Forelimb muscle (tissue), 1 donor: ENCODE measurements at places on chromosomes 16 and 17.

DNA sequence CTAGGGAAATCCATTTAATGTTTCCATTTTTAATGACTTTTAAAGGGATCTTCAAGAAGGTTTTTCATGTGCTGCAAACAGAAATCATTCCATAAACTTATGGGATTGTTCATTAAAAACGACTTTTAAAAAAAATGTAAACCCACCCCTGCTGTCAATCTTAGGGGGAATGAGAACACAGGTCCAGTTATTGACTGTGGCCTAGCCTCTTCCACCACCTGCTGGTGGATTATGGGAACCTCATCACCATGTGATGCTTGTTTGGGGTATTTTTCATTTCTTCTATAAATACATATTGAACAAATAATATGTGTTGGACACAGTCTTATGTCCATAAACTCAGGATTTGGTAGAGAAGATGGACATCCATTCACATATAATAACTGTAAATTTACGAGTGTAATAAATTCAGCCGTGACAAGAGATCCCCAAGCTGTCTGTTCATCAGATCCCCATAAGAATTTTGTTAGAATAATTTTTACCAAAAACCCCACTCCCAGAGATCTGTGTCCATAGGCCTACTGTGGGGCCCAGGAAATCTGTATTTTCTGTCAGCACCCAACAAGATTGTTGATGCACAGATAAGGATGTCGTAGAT is 42.0 kb upstream of the TMC5 start:
- peak; percentile 28 for DNase-seq

GRCh38 chr17:8025176-8025911 is 13.5 kb upstream of the ALOX15B start:
- DNase-seq, result no peak

GRCh38 chr16:56824331-56824730 is 40.7 kb upstream of the SLC12A3 start:
- no peak for DNase-seq

DNA sequence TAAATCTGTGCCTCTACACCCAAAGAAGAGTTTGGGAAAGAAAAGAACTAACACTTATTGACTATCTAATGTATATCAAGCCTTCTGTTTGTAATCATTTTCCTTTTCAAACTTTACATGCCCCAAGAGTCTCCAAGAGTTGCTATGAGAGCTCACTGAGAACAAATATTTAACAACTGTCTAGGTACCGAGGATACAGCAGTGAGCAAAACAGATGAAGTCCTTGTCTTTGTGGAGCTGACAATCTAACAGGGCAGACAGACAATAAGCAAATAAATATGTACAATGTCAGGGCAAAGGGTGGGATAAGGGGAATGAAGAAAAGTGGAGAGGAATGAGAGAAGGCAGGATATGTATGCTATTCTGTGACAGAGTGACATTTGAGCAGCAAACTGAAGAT is 64.8 kb upstream of the KSR1 start:
- DNase-seq, result no peak

- DNase-seq, result no peak
Measured at GRCh38 chr17:17062866-17063265, 20.6 kb downstream of the MPRIP start.

GRCh38 chr16:84520725-84521496 is 16.5 kb upstream of the MEAK7 start:
- no peak for DNase-seq
